ENCODE measurements at places on chromosomes 11 and 22.

DNA sequence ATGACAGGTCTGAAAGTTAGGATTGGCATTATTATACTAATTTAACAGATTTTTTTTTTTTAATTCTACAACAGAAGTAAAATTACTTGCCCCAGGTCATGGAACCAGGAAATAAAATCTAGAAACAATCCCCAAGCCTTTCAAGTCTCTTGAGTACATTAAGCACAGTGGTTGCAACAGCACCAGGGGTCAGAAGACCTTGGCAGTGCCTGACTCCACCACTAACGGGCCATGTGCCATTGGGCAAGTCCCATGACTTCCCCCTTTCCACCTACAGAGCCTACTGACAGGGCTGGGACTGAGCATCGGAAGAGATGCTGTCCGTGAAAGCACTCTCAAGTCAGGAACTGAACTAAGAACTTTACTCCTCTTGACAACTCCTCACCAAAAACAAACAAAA is 98.6 kb upstream of the AKIP1 start:
- no peak for DNase-seq

GRCh38 chr11:121521145-121522042 is 68.6 kb upstream of the SORL1-AS1 start:
- no peak for DNase-seq

DNA sequence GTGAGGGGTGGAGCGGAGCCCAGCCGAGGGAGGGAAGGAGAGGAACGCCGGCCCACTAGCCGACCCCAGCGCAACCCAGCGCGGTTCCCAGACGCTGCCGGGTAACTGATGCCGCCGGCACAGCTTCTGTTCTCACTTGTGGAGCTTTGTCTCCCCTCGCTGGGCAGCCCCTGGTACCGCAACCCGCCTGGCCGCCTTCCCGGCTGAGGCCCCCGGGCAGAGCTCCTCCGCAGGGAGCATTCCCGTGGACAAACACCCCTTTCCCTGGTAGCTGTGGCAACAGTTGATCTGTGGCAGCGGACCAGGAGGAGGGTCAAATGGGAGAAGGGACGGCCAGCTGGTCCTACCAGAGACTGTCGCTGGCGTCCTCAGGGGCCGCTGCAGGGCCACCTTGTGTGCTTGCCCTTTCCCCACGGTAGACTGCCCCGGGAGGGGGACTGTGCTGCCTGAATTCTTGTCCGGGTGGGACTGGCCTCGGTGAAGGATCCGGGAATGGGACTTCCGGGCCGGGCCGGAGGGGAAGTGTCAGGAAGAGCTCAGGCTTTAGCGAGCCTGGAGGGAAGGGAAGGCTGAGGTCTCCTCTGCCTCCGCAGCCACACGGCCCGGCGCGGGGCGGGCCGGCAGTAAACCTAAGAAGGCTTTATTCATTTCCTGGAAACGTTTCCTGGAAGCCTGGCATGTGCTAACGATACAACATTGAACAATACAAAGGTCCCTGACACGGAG is 468.0 kb downstream of the OPCML start:
- DNase-seq, result peak; percentile 6

DNA sequence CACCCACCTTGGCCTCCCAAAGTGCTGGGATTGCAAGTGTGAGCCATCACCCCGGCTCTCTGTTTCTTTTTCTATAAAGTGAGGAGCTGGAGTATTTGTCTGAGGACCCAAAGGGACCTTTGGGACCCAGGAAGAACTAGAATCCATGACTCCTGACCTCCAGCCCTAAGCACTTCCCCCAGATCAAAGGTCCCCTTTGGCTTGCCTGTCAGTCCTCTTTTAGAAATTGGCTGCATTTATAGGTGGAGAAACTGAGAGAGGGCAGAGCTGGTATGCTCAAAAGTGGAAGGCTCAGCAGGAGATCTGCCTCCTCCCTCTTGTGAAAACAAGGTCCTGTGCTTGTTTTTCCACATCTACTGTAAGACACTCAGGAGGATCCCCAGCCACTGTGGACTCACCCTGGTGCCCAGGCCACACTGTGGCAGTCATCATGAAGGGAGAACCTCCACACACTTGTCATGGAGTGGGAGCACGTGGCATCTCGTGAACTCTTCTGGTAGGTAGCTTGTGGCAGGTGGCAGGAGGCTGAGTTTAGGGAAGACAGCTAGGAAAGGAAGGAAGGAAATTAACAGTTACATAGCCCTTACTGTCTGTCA is 12.4 kb upstream of the PLEKHA7 start:
- no peak for DNase-seq

DNA sequence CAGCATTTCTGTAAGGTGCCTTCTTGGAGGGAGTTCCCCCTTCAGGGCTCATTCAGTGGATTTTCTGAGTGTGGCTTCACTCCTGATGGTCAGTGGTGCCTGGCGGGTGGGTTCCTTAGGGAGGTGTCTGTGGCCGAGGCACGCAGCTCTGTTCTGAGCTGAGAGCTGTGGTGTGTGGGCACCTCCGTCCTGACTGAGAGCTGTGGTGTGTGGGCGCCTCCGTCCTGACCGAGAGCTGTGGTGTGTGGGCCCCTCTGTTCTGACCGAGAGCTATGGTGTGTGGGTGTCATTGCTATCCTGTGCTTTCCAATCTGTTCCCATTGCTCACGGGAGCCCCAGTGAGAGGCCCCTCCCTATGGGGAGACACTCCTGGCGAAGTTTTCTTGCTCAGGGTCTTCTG is 39.8 kb downstream of the MUC6 start:
- DNase-seq, result no peak

- no peak for DNase-seq
Observed at GRCh38 chr11:17563961-17564686, 17.1 kb downstream of the OTOG start.

GRCh38 chr11:69848201-69848600 is 29.0 kb upstream of the FGF3 start:
- DNase-seq, result no peak

GRCh38 chr11:76903325-76903724 is 42.6 kb downstream of the ACER3 start:
- no peak for DNase-seq

DNA sequence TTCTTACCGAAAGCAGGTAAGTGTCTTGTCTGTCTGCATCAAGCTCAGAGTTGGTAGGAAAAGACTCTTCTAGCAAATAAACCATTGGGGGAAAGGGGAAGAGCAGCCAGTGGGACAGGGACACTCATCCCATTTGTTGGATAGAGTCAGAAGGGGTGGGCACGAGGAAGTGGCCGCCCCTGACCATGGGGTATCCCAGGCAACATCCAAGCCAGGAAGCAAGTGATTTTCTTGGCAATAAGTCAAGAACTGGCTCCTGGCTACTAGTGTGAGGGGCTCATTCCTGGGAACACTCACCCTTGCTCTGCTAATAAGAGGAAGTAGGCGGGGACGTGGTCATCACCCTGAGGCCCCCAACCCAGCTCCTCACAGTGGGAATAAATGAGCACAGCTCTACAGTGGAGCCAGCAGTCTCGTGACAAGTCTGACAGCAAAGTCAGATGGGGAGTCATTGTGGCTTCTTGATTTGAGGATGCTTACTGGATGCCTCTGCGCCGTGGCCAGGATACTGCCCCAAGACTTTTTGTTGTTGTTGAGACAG is 6.7 kb downstream of the SLC25A18 start:
- no peak for DNase-seq

DNA sequence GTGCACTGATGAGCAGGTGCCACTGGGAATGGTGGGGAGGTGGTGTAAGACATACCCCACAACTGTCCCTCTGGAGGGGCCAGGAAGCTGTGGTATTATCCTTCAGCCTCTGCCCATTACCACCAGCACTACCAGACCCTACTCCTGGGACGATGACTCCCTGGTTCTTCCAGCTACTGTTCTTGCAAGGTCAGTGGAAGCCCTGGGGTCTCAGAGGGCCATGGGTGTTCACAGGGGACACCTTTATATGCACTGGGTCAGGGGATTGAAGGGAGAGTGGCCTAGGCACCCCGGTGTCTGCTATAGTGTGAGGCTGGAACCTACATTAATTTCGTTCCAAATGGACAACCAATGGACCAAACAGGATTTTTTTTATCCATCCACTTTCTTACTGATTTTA is 102.1 kb downstream of the RPS6KA4 start:
- no peak for DNase-seq

GRCh38 chr11:83436855-83437254 is 150.7 kb upstream of the CCDC90B start:
- DNase-seq, result no peak

Data from brain pericyte (primary cell).